ENCODE measurements at places on chromosomes 4 and X.

- H3K4me1 ChIP-seq: no peaks in the 10 kb centered on the region
- H3K27ac ChIP-seq: no peak overlapping the region
- H3K36me3 ChIP-seq: no peaks in the 10 kb centered on the region
- H3K27me3 ChIP-seq: peaks cover 12% of the 10 kb centered on the region
Observed at GRCh38 chrX:27863809-27864208, 56.0 kb downstream of the MAGEB10 start.

DNA sequence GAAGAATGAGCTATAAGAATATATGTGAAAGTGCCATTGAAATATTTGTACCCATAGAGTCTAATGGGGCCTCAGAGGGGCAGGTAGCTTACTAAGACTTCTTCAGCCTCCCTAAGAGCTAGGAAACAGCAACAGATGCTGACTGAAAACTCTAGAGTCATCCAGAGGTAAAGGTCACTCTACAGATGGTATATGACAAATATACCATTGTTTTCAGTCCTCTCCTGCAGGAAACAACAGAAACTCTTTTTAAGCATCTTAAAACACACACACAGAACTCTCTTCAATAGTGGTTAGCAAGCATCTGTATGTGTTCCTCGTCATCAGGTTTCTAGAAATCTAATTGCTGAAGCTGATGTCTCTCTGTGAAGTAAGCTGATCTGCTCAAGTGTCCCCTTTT lies 313.8 kb upstream of the GATB start:
- DNase-seq: no peak
- H3K4me3 ChIP-seq: no peak overlapping the region
- H3K4me1 ChIP-seq: no peaks in the 10 kb centered on the region
- no peaks in the 10 kb centered on the region for H3K27me3 ChIP-seq
- H3K27ac ChIP-seq: no peak overlapping the region
- H3K36me3 ChIP-seq: no peaks in the 10 kb centered on the region

- no peaks in the 10 kb centered on the region for H3K36me3 ChIP-seq
- no peak overlapping the region for H3K4me3 ChIP-seq
- no peak overlapping the region for H3K27ac ChIP-seq
- H3K27me3 ChIP-seq: peaks cover 6% of the 10 kb centered on the region
Observed at GRCh38 chrX:148854306-148854705, 353.9 kb downstream of the AFF2 start.

GRCh38 chrX:96729053-96729452 lies 44.4 kb downstream of the DIAPH2 start:
- H3K4me3 ChIP-seq: no peak overlapping the region
- no peaks in the 10 kb centered on the region for H3K4me1 ChIP-seq
- H3K36me3 ChIP-seq: no peaks in the 10 kb centered on the region
- no peak for DNase-seq
- no peak overlapping the region for H3K27ac ChIP-seq

GRCh38 chrX:118474586-118474985 lies 21.0 kb upstream of the DOCK11 start:
- H3K27ac ChIP-seq: no peak overlapping the region
- H3K4me1 ChIP-seq: no peaks in the 10 kb centered on the region
- H3K27me3 ChIP-seq: no peaks in the 10 kb centered on the region
- no peak overlapping the region for H3K4me3 ChIP-seq
- no peak for DNase-seq
- no peaks in the 10 kb centered on the region for H3K36me3 ChIP-seq

DNA sequence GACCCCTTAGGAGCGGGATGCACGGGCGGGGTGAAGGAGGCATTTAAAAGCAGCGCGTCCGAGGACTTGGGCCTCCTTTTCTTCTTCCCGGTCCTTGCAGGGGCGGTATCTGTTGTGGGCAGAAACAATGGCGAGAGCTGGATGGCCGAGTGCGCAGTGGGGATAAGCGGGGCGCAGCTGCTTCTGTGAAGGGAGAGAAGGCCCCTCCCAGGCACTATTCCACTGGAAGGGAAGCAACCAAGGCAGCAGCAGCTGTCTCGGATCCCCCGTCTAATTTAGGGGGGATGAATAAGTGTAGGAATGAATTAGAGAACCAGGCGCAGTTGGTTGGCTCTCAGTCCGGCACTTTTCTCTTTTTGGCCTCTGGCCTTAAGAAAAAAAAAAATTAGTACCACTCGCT lies 995 bp downstream of the SMARCA5 start:
- peak overlapping the region; percentile 99 for H3K27ac ChIP-seq
- peak; percentile 49 for DNase-seq
- peak overlapping the region; percentile 99 for H3K4me3 ChIP-seq
- peaks cover 14% of the 10 kb centered on the region for H3K36me3 ChIP-seq
- H3K4me1 ChIP-seq: peaks cover 35% of the 10 kb centered on the region
- peaks cover 10% of the 10 kb centered on the region for H3K27me3 ChIP-seq

DNA sequence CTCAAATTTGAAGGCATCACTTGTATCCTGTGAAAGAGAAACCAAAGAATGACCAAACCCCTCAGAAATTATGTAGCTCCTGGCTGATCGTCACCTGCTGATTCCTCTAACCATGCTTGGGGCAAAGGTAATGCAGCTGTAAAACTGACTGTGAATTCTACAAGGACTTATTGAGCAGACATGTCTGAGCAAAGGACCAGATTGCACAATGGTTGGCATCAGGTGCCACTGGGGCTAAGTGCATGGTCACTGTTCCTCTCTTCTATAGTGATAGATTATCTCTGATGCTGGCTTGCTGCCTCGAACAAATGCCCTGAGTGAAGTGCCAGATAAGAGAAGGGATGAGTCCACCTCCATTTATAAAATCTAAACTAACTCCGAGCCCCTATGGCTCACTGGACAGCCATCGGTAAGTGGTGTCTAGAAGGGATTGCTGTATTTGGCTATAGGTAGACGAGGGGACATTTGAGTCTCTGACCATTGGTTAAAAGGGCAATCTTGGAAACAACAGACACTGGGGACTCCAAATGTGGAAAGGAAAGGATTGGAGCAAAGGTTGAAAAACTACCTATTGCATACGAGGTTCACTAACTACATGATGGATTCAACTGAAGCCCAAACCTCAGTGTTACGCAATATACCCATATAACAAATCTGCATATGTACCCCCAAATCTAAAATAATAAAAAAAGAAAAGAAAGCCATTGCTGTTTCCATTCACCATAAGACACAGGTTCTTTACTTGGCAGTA lies 110.7 kb upstream of the IGSF1 start:
- H3K4me3 ChIP-seq: no peak overlapping the region
- H3K27me3 ChIP-seq: no peaks in the 10 kb centered on the region
- DNase-seq: no peak
- peaks cover 10% of the 10 kb centered on the region for H3K36me3 ChIP-seq

DNA sequence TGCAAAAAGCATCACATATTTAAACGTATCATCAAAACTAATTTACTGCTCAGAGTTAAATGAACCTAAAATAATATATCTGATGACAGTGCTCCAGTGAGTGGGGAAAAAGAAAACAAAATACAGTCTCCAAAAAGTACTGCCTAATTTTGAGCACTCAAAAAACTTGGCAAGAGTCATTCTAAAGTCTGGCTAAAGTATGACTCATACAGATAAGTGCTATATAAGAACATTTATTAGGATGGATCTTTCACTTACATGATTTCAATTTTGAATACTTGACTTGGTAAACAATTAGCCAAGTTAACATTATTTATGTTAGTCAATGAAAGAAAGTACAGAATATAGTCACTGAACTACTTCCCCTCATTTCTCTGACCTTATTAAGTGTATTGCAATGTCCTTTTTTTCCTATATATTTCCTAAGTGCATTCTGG lies 27.2 kb downstream of the FBXO8 start:
- H3K36me3 ChIP-seq: no peaks in the 10 kb centered on the region
- no peaks in the 10 kb centered on the region for H3K4me1 ChIP-seq
- no peaks in the 10 kb centered on the region for H3K27me3 ChIP-seq
- no peak for DNase-seq
- H3K4me3 ChIP-seq: no peak overlapping the region

- H3K4me3 ChIP-seq: no peak overlapping the region
- no peaks in the 10 kb centered on the region for H3K4me1 ChIP-seq
- DNase-seq: no peak
- no peak overlapping the region for H3K27ac ChIP-seq
- H3K27me3 ChIP-seq: peaks cover 50% of the 10 kb centered on the region
Observed at GRCh38 chr4:80171656-80172055, 25.6 kb upstream of the PRDM8 start.

GRCh38 chrX:31199840-31200114 lies 127.9 kb upstream of the FTHL17 start:
- H3K27ac ChIP-seq: no peak overlapping the region
- H3K4me1 ChIP-seq: no peaks in the 10 kb centered on the region
- no peak for DNase-seq

DNA sequence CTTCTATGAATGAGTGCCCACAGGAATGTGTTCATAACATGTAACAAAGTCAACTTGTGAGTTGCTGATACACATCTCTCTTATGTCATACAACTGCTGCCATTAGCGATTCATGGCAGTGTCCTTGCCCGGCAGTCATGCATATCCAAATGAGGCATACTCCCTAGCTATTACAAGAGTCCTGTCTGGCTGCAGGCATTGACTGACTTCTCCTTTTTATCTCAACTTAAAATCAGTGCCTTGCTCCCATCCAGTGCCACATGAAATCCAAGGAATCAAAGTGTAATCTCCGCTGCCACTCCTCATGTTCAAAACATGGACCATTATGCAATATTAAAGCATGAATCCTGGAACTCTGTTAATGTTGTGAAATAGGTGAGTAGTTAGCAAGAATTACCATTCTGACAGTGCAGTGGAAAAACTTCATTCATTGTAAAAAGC lies 348.9 kb upstream of the FTHL17 start:
- no peaks in the 10 kb centered on the region for H3K27me3 ChIP-seq
- no peak for DNase-seq
- no peaks in the 10 kb centered on the region for H3K36me3 ChIP-seq
- no peak overlapping the region for H3K4me3 ChIP-seq
- H3K4me1 ChIP-seq: peaks cover 7% of the 10 kb centered on the region
- H3K27ac ChIP-seq: no peak overlapping the region

- DNase-seq: no peak
- no peaks in the 10 kb centered on the region for H3K27me3 ChIP-seq
Observed at GRCh38 chr4:139526928-139527327, 29.1 kb downstream of the SETD7 start.

- no peaks in the 10 kb centered on the region for H3K36me3 ChIP-seq
- DNase-seq: no peak
Observed at GRCh38 chrX:42465821-42466220, 312.1 kb downstream of the PPP1R2C start.

DNA sequence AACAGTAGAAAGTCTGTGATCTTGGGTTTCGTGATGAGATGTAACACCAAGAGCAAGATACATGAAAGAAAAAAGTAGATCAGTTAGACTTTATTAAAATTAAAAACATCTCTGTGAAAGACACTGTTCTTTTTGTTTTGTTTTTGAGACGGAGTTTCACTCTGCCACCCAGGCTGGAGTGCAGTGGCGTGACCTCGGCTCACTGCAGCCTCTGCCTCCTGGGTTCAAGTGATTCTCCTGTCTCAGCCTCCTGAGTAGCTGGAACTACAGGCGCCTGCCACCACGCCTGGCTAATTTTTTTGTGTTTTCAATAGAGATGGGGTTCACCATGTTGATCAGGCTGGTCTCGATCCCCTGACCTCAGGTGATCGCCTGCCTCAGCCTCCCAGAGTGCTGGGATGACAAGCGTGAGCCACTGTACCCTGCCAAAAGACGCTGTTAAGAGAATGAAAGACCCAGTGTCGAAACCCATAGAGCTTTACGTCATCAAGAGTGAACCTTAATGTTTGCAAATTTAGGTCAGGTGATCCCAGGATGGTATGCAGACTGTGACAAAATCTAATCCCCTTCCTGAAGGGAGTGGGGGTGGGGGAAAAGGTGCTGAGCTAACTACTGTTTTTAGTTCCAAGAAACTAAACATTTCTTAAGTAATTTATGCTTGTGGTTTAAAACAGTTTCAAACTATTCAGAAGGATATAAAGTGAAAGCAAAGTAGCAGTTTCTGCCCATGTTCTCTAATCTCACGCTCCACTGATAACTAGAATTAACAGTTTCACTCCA lies 8.0 kb downstream of the OFD1 start:
- DNase-seq: no peak
- no peak overlapping the region for H3K4me3 ChIP-seq
- H3K4me1 ChIP-seq: peaks cover 4% of the 10 kb centered on the region
- peaks cover 11% of the 10 kb centered on the region for H3K36me3 ChIP-seq

DNA sequence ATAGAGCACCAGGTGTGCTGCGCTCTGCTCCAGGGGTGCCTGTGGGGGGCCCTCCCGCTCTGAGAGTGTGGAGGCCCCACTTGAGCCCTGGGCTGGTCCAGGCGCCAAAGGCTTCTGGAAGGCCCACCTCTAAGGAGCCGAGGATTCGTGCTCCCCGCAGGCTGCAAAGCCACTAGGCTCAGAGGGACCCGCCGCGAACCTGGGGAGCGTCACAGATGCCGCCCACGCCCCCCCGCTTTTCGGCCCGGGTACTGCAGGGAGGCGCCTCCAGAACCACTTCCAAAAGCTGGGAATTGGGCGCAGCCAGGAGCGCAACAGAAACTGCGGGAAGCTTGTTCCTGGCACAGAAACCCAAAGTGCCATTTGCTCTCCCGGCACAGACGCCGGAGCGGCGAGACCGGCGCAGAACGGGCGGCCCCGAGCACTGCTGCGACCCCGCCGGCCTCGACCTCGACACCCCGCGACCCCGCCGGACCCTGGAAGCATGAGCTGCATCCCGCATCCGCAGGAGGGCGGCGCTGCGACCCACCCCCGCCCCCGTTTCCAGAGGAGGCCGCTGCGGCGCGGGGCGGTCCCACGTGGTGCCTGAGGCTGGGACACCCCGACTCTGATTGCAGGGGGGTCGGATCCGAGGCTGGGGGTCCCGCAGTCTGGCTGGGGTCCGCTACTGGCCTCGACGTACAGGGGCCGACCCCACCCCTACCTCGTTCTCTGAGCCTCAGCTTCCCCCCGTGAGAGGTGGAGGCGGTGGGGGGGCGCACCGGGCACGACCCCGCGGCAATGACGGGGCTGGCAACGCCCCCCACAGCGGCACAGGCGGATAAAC lies 30.8 kb downstream of the CPLX1 start:
- H3K36me3 ChIP-seq: no peaks in the 10 kb centered on the region
- DNase-seq: no peak
- no peak overlapping the region for H3K27ac ChIP-seq
- no peak overlapping the region for H3K4me3 ChIP-seq
- H3K27me3 ChIP-seq: peaks cover 21% of the 10 kb centered on the region

DNA sequence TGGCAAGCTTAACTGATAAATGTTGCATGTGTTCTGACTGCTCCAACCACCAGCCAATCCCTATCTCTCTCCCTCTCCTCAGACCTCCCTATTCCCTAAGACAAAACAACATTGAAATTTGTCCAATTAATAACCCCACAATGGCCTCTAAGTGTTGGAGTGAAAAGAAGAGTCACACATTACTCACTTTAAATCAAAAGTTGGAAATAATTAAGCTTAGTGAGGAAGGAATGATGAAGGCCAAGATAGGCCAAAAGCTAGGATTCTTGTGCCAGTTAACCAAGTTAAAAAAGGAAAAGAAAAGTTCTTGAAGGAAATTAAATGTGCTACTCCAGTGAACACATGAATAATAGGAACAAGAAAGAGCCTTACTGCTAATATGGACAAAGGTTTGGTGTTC lies 55.6 kb downstream of the FBXW7 start:
- H3K4me1 ChIP-seq: peaks cover 4% of the 10 kb centered on the region
- DNase-seq: no peak
- H3K27ac ChIP-seq: no peak overlapping the region
- H3K27me3 ChIP-seq: no peaks in the 10 kb centered on the region
- H3K36me3 ChIP-seq: peaks cover 15% of the 10 kb centered on the region
- no peak overlapping the region for H3K4me3 ChIP-seq

GRCh38 chr4:2253160-2254084 lies 8.5 kb downstream of the MXD4 start:
- no peaks in the 10 kb centered on the region for H3K4me1 ChIP-seq
- no peak for DNase-seq
- H3K4me3 ChIP-seq: peak overlapping the region; percentile 34
- H3K27me3 ChIP-seq: no peaks in the 10 kb centered on the region
- peak overlapping the region; percentile 6 for H3K27ac ChIP-seq

GRCh38 chr4:3232001-3232400 lies 17.0 kb upstream of the MSANTD1 start:
- H3K27ac ChIP-seq: no peak overlapping the region
- H3K36me3 ChIP-seq: peaks cover 33% of the 10 kb centered on the region
- H3K27me3 ChIP-seq: no peaks in the 10 kb centered on the region
- H3K4me3 ChIP-seq: no peak overlapping the region

Data from neural crest cell (in vitro differentiated cells).